ENCODE measurements at places on chromosomes 7 and 10. TPM values are rescaled to one million over a fixed set of nuclear protein-coding genes. Genes with fewer than 3 reads are reported as not detected.

DNA sequence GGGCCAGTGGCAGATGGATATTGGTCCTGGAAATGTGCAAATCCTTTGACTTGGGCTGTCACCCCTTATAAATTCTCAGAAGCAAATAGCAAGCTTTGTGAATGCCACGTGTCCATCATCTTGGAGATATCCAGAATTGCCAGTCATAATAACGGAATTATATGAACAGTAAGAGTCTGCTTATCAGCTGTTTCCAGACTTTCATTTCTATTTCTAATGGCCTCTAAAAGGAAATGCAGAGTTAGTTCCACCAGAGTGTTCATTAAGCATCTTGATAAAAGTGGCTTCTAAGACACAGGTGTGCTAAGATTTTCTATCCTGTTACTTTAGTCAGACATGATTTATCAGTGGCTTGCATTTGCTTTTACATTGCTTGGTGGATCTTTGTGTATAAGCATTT is 87.4 kb downstream of the RAMP3 start:
- no peak for DNase-seq

PLAC9 gene
- 72.4 TPM for polyA plus RNA-seq

FAM20C gene
- 22.8 TPM for polyA plus RNA-seq

DNA sequence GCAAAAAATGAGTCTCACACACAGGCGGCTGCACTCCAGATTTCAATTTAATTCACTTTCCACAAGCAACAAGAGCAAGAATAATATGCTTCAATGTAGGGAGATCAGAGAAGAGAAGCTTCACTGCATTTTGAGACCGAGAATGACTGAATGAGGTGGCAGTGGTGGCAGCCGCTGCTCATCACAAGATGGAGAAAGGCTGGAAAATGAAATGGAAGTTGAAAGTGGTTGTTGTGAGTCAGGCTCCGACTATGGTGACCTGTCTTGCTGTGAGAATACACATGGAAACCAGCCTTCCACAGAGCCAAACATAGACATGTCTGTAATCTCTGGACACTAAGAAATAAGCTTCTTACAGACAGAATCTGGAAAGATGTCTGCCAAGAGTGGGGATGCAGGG is 499.6 kb upstream of the LRRN3 start:
- no peak for DNase-seq

- no peak for DNase-seq
Observed at GRCh38 chr10:15540727-15541126, 169.6 kb upstream of the FAM171A1 start.

TAS2R3 gene
- polyA plus RNA-seq: 0.35 TPM

GRCh38 chr10:15188603-15189002 is 20.1 kb upstream of the NMT2 start:
- DNase-seq: no peak

GDF10 gene
- polyA plus RNA-seq: 96.4 TPM

DNA sequence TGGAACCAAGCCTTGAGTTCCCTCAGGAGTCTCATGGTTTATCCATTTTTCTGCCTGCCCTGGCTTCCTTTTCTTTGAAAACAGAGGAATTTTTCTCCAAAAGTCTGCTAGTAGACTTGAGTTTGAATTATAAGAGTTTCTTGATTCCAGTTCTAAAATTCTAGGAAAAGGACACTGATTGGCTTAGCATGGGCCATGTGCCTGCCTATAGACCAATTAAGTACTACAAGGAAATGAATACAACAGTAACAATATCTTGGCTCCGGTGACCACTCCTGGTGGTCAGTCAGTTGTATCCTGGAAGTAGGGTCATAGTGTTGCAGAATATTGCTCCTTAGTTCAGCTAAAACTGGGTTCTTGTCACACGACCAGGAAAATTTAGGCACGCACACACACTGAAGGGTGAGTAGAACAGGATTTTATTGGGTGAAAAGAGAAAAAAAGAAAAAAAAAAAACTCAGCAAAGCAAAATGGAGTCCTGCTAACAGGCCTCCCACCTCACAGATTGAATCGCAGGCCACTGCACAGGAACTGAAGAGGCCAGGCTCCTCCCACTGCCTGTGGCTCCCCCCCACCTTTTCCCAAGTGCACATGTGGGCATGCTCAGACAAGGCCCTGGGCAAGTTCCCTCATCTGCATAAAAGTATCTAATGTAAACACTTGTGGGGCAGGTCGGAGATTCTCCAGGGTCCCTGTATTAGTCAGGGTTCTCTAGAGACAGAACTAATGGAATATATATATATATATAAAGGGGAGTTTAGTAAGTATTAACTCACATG is 155.1 kb downstream of the LYZL1 start:
- DNase-seq: no peak
